ENCODE measurements at places on chromosomes 16 and 17.

- no peak for ATAC-seq
Measured at GRCh38 chr16:84082835-84083569, 33.7 kb downstream of the MBTPS1 start.

DNA sequence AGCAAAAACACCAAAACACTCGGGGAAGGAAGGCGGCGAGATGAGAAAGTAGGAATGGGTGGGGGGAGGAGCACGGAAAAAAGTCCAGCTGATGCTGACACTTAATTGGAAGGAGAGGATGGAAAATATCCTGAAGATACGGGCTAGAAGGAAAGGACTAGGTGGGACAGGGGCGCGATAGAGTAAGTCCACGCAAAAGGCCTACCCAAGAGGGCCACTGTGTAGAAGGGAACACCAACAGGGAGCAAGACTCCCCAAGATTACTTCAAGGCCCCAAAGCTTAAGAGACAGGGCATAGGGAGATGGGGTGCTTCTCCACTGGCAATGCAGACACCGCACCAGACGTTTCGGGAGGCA is 736 bp downstream of the APPBP2 start:
- no peak for ATAC-seq

- ATAC-seq = peak; percentile 26
Measured at GRCh38 chr17:5583426-5584382, 605 bp downstream of the NLRP1 start.

GRCh38 chr16:31267332-31268032 is 7.7 kb downstream of the ITGAM start:
- peak; percentile 25 for ATAC-seq

- no peak for ATAC-seq
Measured at GRCh38 chr17:31595076-31595475, 203.6 kb downstream of the RAB11FIP4 start.

DNA sequence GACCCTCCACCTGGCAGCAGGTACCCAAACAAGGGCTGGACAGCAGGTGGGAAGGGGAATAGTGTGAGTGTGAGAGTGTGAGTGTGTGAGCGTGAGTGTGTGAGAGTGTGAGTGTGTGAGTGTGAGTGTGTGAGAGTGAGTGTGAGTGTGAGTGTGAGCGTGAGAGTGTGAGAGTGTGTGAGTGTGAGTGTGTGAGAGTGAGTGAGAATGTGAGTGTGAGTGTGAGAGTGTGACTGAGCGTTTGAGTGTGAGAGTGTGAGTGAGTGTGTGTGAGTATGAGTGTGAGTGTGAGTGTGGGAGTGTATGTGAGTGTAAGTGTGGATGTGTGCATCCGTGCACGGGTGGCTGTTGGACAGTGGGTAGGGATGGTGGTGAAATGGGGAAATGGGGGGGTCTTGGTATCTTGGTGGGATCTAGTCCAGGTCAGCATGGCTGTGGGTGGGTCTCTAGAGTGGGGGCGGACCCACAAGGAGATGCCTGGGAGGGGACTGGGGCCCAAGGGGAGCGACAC is 408 bp downstream of the ADGRG1 start:
- no peak for ATAC-seq

DNA sequence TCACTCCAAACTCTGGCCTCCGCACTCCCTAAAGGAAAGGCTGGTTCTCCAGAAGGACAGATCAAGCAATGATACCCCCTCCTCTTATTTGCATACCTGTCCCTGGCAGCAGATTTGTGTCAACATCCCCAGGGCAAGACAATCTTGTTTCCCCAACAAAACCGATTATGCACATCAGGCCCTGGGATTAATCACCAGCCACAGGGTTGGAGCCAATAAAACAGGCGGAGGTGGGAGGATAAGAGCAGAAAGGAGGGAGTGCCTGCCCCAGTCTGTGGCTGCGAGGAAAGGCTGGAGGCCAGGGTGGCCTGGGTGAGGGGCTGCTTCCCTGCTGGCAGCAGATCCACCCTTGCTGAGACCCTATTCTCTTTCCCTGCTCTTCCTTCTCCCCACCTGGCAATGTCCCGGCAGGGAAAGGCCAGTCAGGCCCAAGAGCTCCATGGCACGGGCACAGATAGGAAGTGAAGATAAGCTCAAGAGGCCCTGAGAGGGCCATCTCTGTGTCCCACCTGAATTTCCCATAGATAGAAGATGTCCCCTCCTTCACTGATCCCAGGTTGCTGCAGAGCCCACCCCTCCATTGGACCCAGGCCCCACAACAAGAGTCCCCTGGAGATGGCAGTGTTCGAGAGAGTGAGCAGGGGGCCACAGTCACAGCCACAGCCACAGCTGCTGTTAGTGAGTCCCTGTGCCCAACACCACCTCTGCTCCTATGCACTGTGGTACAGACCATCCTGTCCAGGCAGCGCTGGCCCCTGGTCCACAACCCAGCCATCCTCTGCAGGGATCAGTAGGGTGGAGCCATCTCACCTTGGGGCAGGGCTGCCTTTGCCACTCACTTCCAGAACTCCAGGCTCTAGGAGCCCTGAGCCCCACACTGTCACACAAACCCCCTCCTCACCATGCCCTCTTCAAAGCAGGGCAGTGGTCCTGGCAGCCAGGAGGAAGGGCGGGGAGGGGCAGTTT is 137.5 kb downstream of the SDK2 start:
- peak; percentile 20 for ATAC-seq

DNA sequence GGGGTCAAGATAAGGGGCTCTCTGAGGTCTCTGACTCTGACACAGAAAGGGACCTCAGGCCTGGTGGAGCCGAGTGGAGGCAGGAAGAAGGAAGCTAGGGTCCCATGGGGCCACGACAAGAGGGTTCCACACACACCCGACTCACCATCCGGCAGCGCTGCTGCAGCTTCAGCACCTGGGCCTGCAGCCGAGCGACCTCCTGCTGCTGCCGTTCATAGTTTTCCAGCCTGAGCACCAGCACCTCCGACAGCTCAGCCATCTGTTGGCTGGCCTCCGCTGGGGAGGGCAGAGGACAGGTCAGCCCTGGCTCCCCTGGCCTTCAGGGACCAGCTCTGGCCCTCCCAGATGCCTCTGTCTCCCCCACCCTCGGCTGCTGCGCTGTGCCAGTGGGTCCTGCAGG is 6.4 kb downstream of the HAP1 start:
- ATAC-seq = no peak

DNA sequence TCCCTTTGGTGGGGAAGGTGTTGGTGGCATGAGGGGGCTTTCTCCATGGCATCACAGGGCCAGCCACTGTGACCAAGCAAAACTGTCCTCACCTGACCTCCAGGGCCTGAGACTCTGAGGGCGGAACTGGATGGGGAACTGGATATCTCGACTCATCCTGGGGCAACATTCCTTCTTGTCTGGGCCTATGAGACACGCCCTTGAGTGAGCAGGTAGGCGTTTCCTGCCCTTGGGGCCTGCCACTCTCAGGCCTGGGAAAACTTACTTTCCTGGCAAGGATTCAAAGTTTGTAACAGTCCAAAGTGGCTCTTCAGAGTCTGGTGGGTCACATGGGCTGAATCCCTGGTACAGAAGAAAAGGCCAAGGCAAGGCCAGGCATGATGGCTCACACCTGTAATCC is 9.6 kb downstream of the MT1X start:
- no peak for ATAC-seq

GRCh38 chr16:53817812-53818550 is 114.0 kb downstream of the FTO start:
- ATAC-seq = no peak

DNA sequence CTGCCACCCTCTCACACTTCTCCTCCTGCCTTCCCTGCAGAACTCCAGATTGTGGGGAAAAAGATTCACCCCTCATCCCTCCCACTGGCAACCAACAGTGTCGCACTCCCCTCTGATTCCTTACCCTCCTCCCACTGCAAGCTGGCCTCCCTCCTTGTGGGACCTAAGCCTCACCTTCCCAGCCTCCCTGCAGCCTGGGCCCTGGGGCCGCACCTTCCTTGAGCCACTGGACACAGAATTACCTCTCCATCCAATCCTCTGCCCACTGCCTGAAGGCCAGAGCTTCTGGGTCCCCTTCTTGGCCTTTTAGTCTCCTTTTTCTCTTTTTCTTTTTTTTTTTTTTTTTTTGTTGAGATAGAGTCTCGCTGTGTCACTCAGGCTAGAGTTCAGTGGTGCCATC is 33.9 kb downstream of the NGFR start:
- no peak for ATAC-seq

- ATAC-seq = no peak
Measured at GRCh38 chr16:77650761-77651160, 71.6 kb upstream of the NUDT7 start.

- ATAC-seq = no peak
Measured at GRCh38 chr16:67192781-67193361, 916 bp downstream of the E2F4 start.

- ATAC-seq = no peak
Measured at GRCh38 chr17:17536702-17537101, 40.5 kb upstream of the RASD1 start.

DNA sequence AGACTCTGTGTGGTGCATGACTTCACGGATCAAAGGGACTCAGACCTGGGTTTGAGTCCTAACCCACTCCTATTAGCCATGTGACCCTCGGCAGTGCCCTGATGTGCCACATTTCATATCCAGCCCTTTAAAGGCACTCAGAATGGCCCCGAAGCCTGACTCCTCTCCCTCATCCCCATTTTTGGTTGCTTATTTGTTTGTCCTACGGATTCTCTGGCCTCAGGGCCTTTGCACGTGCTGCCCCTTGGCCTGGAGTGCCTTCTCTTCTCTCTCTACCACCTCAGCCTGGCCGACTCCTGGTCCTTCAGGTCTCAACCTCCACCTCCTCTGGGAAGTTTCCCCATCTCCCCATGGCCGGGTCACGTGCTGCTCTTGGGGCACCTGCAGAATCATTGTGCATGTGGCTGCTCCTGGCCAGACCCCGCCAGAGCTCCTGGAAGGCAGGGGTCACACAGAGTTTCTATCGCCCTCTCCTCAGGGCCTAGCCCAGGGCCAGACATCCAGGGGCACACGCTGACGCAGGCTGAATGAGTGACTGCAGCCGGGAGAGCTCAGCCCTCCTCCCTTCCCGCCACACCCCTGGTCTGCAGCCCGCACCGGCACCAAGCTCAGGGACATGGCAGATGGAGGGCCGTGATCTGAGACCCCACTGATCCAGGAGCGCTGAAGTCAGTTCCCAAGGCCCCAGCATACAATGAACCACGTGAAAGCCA is 22.0 kb upstream of the CIBAR2 start:
- ATAC-seq = no peak

DNA sequence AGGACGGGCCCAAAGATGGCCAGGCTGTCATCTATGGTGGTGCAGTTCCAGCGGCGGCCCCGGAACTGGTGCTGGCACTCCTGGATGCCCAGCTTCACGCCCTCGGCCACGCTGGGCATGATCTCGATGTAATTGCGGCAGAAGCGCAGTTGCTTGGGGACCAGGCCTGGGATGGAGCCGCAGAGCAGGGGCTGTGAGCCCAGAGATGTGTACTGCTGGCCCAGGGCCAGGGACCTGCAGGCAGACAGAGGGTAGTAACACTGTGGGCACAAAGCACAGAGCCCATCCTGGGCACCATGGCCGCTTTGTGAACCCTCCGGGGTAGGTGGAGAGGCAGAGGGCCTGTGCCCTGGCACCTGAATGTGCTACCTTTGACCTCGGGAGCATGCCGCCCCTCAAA is 44.8 kb downstream of the WNT3 start:
- no peak for ATAC-seq

- ATAC-seq = peak; percentile 64
Measured at GRCh38 chr17:35254107-35254773, 11.4 kb downstream of the SLFN5 start.

DNA sequence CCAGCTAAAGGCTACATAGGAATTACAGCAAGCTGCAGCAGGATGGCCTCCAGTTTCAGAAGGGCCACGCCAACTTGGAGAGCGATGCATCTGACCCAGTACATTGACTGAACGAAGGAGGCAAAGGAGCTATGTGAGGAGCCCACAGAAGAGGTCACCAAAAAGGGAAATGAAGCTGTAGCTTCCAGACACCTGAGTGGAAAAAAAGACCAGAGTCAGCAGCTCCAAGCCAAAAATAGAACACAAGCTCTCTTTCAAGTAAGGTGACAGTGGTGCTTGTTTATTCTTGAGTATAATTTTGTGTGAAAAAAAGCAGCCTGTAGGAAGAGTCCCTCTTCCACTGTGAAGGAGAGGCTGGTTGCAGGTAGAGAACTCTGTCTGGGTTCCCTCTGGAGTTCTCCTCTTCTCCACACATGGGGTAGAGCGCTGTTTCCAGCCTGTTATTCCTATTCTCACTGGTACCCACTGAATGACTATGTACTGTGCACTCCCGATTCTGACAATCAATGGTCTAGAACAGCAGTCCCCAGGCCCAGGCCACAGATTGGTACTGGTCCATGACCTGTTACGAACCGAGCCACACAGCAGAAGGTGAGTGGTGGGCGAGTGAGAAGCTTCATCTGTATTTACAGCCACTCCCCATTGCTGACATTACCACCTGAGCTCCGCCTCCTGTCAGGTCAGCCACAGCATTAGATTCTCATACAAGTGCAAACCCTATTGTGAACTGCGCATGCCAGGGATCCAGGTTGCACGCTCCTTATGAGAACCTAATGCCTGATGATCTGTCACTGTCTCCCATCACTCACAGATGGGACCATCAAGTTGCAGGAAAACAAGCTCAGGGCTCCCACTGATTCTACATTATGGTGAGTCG is 15.1 kb downstream of the CCL4 start:
- no peak for ATAC-seq

DNA sequence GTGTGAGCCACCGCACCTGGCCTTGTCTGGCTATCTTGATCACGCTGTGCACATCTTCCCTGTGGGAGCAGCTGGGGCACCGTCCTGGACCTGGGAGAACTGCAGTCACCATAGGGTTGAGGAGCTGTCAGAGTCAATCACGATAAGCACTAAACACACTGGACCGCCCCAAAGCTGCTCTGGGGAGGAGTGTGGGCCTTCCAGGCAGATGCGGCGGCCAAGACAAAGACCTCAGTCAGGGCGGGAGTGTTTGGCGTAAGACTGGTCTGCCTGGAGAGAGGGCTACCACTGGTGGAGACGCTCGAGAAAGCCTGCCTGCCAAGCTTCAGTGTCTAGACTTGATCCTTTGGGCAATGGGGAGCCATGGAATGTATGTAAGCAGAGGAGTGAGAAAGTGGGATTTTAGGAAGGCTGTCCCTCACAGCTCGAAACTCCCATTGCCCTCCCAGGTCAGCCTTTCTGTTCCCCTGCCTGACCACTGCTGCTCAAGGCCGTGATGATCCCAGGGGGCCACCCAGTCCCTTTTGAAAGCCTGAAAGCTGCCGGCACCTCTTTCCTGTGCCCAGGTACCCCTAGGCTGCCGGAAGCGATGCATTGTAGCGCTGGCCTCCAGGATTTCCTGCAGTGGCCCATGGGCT is 29.3 kb upstream of the CIBAR2 start:
- peak; percentile 7 for ATAC-seq

- ATAC-seq = peak; percentile 26
Measured at GRCh38 chr16:87881324-87882200, 12.3 kb upstream of the SLC7A5 start.

DNA sequence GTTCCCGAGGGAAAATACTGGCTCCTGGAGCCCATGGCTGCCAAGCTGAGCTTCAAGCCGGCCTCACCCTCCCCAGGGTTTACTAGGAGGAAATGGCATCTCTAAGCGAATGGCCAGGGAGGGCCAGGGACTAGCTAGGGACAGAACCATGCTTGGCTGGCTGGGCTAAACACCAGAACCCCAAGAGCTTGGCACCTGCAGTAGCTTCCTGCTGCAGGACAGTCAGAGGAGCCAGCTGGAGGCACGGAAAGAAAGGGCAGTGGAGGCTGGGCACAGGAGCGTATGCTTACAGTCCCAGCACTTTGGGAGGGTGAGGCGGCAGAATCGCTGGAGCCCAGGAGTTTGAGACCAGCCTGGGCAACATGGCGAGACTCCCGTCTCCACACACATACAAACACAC is 33.7 kb downstream of the PEMT start:
- no peak for ATAC-seq

GRCh38 chr17:29243792-29244191 is 2.9 kb upstream of the CRYBA1 start:
- no peak for ATAC-seq
